ENCODE measurements at places on chromosomes 2 and 18. TPM values are rescaled to one million over a fixed set of nuclear protein-coding genes. Genes with fewer than 3 reads are reported as not detected.

Gene SNED1
- 53.1 TPM for total RNA-seq

Gene SLC38A11
- total RNA-seq: not detected

Gene CXCR1
- not detected for total RNA-seq

Gene CCDC68
- total RNA-seq: 1.1 TPM

Gene CCDC102B
- total RNA-seq: 9.7 TPM

Gene FAM237A
- total RNA-seq: not detected

Gene ABHD3
- total RNA-seq: 6.2 TPM

Gene IL1R2
- total RNA-seq: 0.26 TPM

Gene HAT1
- total RNA-seq: 87.5 TPM

Gene CREB1
- total RNA-seq: 37.2 TPM

Gene TRIM43
- total RNA-seq: not detected

Gene AKAIN1
- total RNA-seq: not detected

Gene ALK
- total RNA-seq: not detected

Gene GKN2
- not detected for total RNA-seq

Gene TUBA3D
- total RNA-seq: 2.0 TPM

Gene MOGAT1
- total RNA-seq: not detected

Gene SCRN3
- total RNA-seq: 31.1 TPM

Gene BOLA3
- total RNA-seq: 92.3 TPM

Gene DYNAP
- not detected for total RNA-seq

Gene CROCC2
- total RNA-seq: not detected

Gene CYP27A1
- total RNA-seq: 6.1 TPM

Gene CNGA3
- 0.58 TPM for total RNA-seq

Gene PCBP1
- 49.7 TPM for total RNA-seq

Gene SIX2
- total RNA-seq: 55.6 TPM

Gene ACTR3
- 307 TPM for total RNA-seq

Gene COL4A3
- not detected for total RNA-seq

Gene ALPI
- not detected for total RNA-seq

Gene MAPK4
- not detected for total RNA-seq

Gene LYPD6B
- 14.6 TPM for total RNA-seq

Gene ITPRIPL1
- 0.83 TPM for total RNA-seq

Gene IGFBP5
- 0.46 TPM for total RNA-seq

Gene KLHL41
- 32.3 TPM for total RNA-seq

Gene HAAO
- not detected for total RNA-seq

Gene CABLES1
- 7.1 TPM for total RNA-seq

Gene PPP1R1C
- 2.0 TPM for total RNA-seq

Gene UBE2F
- 56.8 TPM for total RNA-seq

Gene IGFBP2
- 0.23 TPM for total RNA-seq

Gene FEV
- not detected for total RNA-seq

Gene AGXT
- not detected for total RNA-seq

Gene SLC14A1
- total RNA-seq: 0.34 TPM

Gene ASB1
- 30.4 TPM for total RNA-seq

Gene LRRC30
- total RNA-seq: not detected

Gene TBR1
- not detected for total RNA-seq

Gene RAB6C
- total RNA-seq: not detected

Gene DSC1
- not detected for total RNA-seq

Gene MCEE
- 10.6 TPM for total RNA-seq

Gene PXDN
- 126 TPM for total RNA-seq
